ENCODE measurements at places on chromosomes 2 and 18. TPM values are rescaled to one million over a fixed set of nuclear protein-coding genes. Genes with fewer than 3 reads are reported as not detected.

The DNAH6 gene
- total RNA-seq = 0.41 TPM

GRCh38 chr2:36413218-36413617, 57.6 kb downstream of the CRIM1 start:
- DNase-seq = no peak
- no peaks in the 10 kb centered on the region for H3K4me1 ChIP-seq
- no peak overlapping the region for H3K4me3 ChIP-seq
- no peaks in the 10 kb centered on the region for H3K27me3 ChIP-seq

The UGT1A8 gene
- total RNA-seq = not detected

DNA sequence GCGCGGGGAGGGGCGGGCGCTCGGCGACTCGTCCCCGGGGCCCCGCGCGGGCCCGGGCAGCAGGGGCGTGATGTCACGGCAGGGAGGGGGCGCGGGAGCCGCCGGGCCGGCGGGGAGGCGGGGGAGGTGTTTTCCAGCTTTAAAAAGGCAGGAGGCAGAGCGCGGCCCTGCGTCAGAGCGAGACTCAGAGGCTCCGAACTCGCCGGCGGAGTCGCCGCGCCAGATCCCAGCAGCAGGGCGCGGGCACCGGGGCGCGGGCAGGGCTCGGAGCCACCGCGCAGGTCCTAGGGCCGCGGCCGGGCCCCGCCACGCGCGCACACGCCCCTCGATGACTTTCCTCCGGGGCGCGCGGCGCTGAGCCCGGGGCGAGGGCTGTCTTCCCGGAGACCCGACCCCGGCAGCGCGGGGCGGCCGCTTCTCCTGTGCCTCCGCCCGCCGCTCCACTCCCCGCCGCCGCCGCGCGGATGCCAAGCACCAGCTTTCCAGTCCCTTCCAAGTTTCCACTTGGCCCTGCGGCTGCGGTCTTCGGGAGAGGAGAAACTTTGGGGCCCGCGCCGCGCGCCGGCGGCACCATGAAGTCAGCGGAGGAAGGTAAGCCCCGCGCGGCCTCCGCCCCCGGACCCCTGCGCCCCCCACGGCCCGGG, at the start of gene NFATC1:
TSS of gene NFATC1 (plus strand) at position 170 of the 644 bp plus-strand sequence. CDS start at position 465, 295 bp downstream.
- peaks cover 20% of the 10 kb centered on the region for H3K4me1 ChIP-seq
- peak within 1 kb of the TSS; percentile 59 for H3K4me3 ChIP-seq
- H3K36me3 ChIP-seq = no peaks in the 10 kb centered on the region
- H3K27ac ChIP-seq = peak within 1 kb of the TSS; percentile 71
- peak; percentile 63 for DNase-seq

GRCh38 chr2:191610756-191611155, 67.2 kb upstream of the NABP1 start:
- no peaks in the 10 kb centered on the region for H3K36me3 ChIP-seq
- no peak overlapping the region for H3K4me3 ChIP-seq
- no peaks in the 10 kb centered on the region for H3K4me1 ChIP-seq
- no peak for DNase-seq
- no peaks in the 10 kb centered on the region for H3K27me3 ChIP-seq
- H3K27ac ChIP-seq = no peak overlapping the region

The CARF gene
- total RNA-seq = 15.4 TPM

The CIB4 gene
- total RNA-seq = not detected

The GREB1 gene
- total RNA-seq = 0.14 TPM

DNA sequence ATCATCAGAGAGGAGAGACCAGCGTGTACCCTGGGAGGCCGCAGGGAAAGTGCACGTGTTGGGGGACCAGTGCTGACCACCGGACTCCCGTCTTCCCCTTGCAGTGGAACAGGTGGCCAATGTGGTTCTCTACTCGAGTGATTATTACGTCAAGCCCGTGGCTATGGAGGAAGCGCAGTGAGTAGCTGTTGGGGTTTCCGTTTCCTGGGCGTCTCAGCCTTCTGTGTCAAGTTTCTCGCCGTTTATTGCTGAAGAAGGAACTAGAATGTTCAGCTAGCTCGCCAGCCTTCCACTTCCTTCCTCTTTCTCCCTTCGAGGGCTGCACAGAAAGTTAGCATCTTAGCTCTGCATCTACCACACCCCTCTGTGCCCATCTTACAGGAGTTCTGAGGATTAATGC, 22.8 kb upstream of the DGKD start:
- H3K4me3 ChIP-seq = peak overlapping the region; percentile 17
- H3K27ac ChIP-seq = peak overlapping the region; percentile 75
- H3K27me3 ChIP-seq = no peaks in the 10 kb centered on the region

GRCh38 chr2:117071556-117072102, 742.9 kb upstream of the DDX18 start:
- no peak for DNase-seq
- no peak overlapping the region for H3K27ac ChIP-seq
- no peak overlapping the region for H3K4me3 ChIP-seq
- H3K27me3 ChIP-seq = no peaks in the 10 kb centered on the region

DNA sequence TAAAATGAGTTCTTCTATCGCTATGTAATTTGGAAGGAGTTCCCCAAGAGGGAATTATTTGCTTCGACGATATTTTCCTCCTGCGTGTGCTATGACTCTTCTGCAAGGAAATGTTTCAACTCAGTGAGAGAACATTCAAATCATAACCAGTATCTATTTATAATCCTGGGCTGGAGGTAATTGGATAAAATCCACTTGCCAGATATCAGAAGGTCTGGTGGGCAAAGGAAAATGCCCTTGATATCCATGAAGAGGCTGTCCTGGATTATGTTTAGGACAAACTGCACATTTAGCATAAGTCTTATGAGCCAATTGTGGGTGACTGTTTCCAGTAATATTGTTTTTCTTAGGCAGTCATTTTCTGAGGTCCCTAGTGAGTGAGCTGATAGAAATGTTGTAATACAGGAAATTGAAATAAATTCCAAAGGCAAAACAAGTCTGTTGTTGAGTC, 17.7 kb downstream of the RPIA start:
- no peaks in the 10 kb centered on the region for H3K36me3 ChIP-seq
- H3K4me3 ChIP-seq = no peak overlapping the region
- no peaks in the 10 kb centered on the region for H3K4me1 ChIP-seq
- no peaks in the 10 kb centered on the region for H3K27me3 ChIP-seq
- no peak for DNase-seq

DNA sequence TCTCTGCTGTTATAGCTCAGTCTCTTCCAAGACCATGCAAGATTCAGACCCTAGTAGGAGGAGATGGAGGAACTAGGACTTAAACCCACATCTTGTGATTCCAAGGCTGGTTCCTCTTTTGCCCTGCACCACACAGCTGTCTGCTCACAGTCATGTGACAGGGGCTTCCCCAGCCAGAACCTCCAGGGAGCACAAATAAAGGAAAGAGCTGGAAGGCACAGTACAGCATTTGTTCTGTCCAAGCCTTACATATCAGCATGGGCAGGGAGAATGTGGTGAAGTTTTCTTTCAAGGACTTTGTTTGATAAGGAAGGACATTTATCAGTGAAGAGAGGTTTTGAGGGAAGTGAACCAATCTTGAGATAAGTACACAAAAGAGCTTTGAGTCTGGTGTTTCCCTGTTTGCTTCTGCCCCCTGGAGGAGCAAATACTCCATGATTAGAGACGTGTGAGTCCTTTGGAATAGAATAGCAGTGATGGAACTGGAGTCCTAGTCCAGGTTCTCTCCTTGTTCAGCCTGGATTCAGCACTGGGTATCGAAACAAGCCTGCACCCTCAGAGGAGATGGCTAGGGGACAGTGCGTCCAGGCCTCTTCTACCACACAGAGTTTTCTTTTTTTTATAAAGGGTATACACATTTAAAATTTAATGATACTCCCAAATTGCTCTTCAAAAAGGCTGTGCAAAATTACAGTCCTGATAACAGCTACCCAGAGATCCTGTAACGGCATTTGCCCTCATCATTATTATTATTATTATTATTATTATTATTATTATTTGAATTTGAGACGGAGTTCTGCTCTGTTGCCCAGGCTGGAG, 24.6 kb upstream of the CASP10 start:
- peaks cover 7% of the 10 kb centered on the region for H3K4me1 ChIP-seq
- H3K27ac ChIP-seq = peak overlapping the region; percentile 52
- peak; percentile 72 for DNase-seq

GRCh38 chr18:8478968-8479370, 130.3 kb upstream of the RAB12 start:
- H3K4me1 ChIP-seq = no peaks in the 10 kb centered on the region
- H3K36me3 ChIP-seq = no peaks in the 10 kb centered on the region
- no peaks in the 10 kb centered on the region for H3K27me3 ChIP-seq

The GAREM2 gene
- 8.4 TPM for total RNA-seq

GRCh38 chr2:219495531-219496122, 3.1 kb upstream of the GMPPA start:
- H3K27ac ChIP-seq = no peak overlapping the region
- no peaks in the 10 kb centered on the region for H3K36me3 ChIP-seq
- H3K4me1 ChIP-seq = peaks cover 19% of the 10 kb centered on the region
- H3K4me3 ChIP-seq = no peak overlapping the region
- DNase-seq = peak; percentile 45

The SAG gene
- not detected for total RNA-seq

The DLGAP1 gene
- not detected for total RNA-seq

- no peaks in the 10 kb centered on the region for H3K36me3 ChIP-seq
- H3K27me3 ChIP-seq = no peaks in the 10 kb centered on the region
Observed at GRCh38 chr18:46278481-46279465, 174.6 kb downstream of the HAUS1 start.

The NEDD4L gene
- 6.9 TPM for total RNA-seq

- DNase-seq = no peak
- H3K4me1 ChIP-seq = no peaks in the 10 kb centered on the region
- H3K4me3 ChIP-seq = no peak overlapping the region
- H3K27ac ChIP-seq = no peak overlapping the region
- no peaks in the 10 kb centered on the region for H3K36me3 ChIP-seq
Observed at GRCh38 chr2:196951973-196952372, 25.5 kb upstream of the PGAP1 start.

The ABCB11 gene
- not detected for total RNA-seq

Data from naive thymus-derived CD4-positive, alpha-beta T cell (primary cell).